ENCODE measurements at places on chromosomes 11 and 22.

GRCh38 chr22:29503811-29504372 is 23.9 kb downstream of the NEFH start:
- no peak for DNase-seq

- DNase-seq: no peak
These were observed 11.1 kb upstream of the PHLDA2 start for GRCh38 chr11:2940147-2940920.

- DNase-seq: no peak
These were observed 71.4 kb upstream of the GRK3 start for GRCh38 chr22:25492841-25493734.

DNA sequence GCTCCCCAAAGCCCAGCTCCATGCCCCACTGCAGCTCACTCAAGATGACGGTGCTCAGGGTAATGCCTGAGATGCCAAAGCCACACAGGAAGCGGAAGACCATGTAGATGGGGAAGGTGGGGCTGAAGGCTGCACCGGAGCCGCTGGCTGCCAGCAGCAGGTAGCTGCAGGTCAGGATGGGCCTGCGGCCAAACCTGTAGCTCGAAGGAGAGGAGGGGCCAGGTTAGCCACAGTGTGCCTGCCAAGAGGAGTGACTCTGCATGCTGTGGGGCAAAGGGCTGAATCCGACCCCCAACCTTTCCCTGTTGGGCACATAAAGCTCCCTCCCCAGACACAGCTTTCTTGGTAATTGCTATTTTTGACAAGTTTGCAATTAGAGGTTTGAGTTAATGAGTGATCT is 14.9 kb upstream of the SLC22A6 start:
- DNase-seq: no peak

DNA sequence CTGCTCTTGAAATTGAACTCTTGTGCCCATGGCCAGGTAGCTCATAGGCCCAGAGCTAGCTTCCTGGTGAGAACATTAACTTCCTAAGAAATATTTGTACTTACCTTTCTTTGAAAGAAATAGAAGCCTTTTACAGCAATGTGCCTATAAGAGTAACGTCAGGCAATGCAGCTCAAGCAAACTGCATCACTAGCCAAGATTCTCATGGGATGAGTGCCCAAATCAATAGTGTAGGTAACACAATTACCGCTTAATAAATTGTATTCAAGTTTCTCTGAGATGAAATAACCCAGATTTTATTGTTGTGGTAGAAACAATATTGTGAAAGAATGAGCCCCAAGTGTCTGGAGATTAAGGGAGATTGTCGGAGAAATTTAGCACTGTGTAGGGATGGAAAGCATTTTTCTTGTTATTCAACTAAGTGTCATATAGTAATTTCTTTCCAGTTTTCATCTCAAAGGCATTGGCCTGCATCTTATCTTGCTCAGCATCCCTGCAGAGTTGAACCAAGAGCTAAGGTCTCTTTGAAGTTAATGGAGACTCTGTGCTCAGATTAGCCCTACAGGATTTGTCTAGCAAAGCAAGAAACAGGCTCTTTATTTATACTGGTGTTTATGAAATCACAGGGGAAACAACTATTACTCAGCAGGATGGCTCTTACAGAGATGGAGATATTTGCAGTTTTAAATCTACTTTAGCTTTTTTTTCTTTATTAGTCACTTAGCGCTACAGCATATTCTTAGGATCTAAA is 321.0 kb upstream of the PDGFD start:
- no peak for DNase-seq

DNA sequence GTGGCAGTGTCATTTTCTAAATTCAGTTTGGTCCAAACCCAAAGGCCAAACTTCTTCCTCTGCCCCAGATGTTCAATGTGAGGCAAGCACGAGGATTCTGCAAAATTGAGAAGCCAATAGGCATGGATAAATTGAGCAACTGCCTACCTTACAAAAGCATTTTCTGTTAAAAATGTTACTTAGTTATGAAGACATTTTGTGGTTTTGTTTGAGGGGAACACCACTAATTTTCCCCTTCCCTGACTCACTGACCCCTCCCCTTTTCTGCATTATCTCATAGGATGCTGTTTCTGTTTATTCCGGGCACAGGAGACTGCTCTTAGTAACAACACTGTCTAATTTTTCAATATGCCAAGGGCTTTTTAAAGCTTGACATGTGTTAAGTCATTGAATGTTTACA is 462.8 kb downstream of the INSC start:
- no peak for DNase-seq

- no peak for DNase-seq
These were observed 3.9 kb downstream of the RASL10A start for GRCh38 chr22:29311464-29312217.

- DNase-seq: no peak
These were observed 42.3 kb downstream of the CASP12 start for GRCh38 chr11:104855965-104856364.

DNA sequence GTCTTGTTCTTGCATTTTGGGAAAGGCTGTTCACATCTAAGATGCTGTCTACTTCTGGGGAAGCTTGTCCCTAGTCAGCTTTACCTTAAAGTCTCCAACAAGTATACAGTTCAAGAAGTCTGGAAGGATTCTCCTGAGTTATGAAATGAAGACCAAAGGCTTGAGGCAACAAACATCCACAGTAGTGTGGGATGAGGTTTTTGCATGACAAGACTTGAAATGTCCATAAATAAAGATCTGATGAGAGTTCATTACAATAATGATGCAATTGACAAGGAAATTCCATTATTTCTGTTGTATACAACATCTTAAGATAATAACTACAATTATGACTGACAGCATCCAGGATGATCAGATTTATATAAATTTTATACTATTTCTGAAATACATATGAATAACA is 21.3 kb upstream of the KDM4E start:
- DNase-seq: no peak

DNA sequence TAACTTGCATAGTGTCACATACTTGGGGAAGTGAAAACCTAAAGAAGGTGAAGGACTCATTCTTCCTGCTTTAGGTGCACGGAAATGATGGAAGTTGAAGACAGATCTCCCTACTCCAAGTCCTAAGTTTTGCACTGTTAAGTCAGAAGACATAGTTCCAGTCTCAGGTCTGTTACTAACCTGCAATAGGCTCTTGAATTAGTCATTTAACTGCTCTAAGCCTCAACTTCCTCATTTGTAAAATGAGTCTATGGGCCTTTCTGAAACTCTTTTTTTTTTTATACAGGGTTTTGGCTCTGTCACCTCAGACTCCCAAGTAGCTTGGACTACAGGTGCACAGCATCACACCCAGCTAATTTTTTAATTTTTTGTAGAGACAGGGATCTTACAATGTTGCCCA is 30.8 kb upstream of the POU2AF1 start:
- DNase-seq: no peak

DNA sequence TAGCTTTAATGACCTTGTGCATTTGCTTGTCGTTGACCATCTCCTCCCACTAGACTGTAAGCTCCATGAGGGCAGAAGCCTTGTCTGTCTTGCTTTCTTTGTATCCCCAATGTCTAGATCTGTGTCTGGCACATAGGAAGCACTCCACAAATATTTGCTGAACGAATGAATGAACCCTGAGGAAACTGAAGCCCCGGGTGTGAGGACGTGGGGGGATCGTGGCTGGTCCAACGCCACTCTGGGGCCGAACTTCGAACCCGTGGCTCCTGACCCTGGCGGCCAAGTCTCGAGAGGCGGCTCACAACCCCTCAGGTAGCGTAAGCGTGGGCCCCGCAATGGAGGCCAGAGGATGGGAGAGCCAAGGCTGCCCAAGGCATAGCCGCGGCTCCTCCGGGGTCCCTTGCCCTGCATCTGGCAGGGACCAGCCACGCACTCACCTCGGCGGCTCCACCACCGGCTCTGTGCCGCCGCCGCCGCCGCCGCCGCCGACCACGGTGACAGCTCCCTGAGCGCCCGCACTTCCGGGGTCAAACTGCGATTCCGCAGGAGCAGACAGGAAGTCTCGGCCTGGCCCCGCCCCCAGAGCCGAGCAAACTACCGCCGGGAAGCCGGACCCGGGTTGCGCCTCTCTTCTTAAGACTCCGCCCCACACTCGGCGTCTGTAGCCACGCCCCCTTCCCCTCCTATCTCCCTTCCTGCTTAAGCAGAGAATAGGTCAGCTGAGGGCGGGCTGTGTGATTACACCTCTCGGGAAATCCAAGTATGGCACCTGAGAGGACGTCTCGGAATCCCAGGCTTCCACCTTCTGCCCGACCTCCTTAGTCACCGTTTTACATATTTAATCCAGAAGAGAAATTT is at the start of gene ASCC2:
TSS of gene ASCC2 (minus strand) at position 534 of the 858 bp plus-strand sequence. CDS start 5,949 bp downstream, outside the sequence.
- peak; percentile 99 for DNase-seq

- no peak for DNase-seq
These were observed 149.1 kb downstream of the SHANK2 start for GRCh38 chr11:71103266-71103665.

GRCh38 chr11:66289548-66290329 is 796 bp upstream of the YIF1A start:
- DNase-seq: peak; percentile 73

DNA sequence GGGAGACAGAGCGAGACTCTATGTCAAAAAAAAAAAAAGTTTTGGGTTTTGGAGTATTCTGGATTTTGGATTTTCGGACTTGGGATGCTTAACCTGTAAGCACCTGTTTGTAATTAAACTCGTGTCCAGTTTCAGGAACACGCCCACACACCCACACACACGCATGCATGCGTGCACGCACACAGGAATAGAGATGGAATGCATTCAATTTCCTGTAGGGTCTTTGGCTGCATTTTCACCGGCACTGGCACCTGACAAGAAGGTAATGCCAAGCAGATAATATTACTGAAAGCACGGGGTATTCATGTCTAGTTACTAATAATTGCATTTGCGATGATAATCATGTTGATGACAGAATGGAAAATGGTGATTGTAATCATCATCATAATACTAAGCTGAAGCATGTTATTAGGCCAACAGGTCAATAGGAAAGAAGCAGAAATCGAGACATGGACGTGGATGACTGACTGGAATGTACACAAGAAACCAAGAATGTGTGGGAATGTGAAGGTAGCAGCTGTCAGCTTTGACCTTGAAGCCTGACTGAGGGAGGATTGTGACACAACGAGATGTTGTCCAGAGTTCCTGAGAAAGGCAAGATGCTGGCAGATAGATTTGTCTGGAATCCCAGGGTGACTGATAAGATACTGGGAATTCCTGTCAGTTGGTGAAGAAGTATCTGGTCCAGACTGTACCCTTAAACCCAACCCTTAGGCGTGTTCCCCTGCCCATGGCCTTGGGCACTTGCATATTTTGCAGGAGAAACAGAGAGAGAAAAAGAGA is 108.6 kb downstream of the SYN3 start:
- DNase-seq: no peak

DNA sequence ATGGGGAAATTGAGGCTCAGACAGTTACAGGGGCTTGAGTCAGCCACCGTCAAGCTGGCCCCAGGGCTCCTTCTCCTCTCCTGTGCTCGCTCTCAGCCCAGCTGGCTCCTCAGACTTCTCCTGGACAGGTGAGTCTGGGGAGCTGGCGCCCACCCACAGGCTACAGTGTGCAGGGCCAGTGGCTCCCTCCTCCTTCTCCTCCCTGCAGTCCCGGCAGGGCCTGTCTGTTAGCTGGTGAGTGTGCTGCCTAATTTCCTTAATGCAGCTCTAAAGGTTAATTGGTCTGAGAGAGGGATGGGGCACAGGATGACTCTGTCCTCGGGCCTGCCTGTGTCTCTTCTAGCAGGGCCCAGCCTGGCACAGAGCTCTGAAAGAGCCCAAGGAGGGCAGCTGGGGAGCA is 31.7 kb downstream of the LMO1 start:
- DNase-seq: no peak

DNA sequence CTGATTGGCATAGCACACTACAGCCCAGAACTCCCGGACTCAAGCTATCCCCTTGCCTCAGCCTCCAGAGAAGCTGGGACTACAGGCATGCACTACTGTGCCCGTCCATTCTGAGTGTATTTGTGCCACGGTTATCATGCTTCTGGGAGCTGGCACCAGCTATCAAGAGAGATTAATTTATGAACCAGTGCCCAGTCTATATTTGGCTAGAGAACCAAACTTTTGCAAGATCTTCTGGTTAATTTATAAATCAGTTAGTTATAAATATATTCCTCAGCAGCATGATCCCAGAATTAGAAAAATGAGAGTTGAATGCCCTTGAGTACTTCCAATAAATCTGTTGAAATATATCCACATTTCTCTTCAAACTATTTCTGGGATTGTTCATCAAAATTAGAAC is 67.5 kb upstream of the OR5AN1 start:
- no peak for DNase-seq

DNA sequence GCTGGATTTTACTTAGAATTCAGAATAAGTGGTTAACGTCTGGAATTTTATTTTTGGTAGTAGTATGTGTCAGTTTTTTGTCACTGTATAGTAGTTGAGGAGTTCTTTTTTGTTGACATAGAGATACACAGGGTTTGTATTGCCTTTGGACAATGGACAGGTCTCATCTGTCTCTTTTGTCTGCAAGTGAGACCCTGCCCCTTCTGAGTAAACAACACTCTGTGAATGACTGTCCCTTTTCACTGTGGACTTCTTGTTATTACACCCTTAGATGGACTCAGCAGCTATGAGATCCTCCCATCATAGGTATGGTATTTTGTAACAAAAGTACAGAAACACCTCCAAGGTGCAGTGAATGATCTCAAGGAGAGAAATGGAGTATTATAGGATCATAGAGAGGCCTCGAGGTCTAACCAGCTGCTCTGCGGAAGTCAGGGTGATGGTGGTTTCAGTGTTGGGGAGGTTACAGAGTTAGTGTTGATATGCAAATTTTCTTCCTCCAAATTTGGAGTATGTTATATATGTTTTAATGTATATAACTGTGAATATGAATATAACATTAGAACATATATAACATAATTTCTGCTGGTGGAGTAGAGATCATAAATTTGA is 7.8 kb downstream of the PPP6R3 start:
- DNase-seq: no peak

GRCh38 chr11:60679879-60680278 is 19.5 kb upstream of the MS4A8 start:
- DNase-seq: no peak

GRCh38 chr11:77842441-77843121 is 21.6 kb downstream of the AAMDC start:
- DNase-seq: no peak

DNA sequence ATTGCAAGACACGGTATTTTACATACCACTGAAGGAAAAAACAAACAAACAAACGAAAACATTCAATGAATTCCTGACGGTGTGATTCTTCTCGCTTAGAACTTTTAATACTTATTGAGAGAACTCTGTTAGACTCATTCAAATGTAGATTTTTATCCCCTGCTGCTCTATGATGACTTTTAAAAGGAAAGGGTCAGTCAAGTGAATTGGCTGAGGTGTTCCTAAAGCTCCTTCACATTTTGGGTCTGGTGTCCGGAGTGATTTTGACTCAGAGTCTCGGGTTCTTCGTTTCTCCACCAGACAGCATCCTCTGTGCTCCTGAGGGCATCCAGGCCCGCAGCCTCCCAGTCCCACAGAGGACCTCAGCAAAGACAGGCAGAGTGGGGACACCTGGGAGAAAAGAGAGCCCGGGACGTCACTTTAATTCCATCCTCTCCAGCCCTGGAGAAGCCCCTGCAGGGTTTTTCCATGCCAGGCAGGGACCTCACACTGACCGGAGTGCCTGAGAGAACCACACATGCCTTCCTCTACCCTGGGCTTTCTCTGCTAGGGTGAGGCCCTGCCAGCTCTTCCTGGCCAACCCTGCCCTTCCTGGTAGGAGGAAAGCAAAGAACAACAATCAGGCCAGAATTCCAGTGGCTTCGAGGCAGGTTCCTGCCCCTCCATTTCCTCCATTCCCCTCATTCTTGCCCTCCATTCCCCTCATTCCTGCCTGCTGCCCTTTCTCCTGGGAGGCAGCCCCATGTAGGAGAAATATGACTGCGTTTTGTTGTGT is 1.4 kb upstream of the CSF2RB start:
- no peak for DNase-seq

All from activated gamma-delta T cell treated with anti-CD3 and anti-CD28 coated beads, Interleukin-2, amount 50 U/mL, for 16 hours (primary cell).